ENCODE measurements at places on chromosomes 6 and 20.

- DNase-seq = no peak
Measured at GRCh38 chr20:60480950-60481742, 522.9 kb downstream of the CDH26 start.

- no peak for DNase-seq
Measured at GRCh38 chr6:118168421-118168820, 261.4 kb downstream of the SLC35F1 start.

DNA sequence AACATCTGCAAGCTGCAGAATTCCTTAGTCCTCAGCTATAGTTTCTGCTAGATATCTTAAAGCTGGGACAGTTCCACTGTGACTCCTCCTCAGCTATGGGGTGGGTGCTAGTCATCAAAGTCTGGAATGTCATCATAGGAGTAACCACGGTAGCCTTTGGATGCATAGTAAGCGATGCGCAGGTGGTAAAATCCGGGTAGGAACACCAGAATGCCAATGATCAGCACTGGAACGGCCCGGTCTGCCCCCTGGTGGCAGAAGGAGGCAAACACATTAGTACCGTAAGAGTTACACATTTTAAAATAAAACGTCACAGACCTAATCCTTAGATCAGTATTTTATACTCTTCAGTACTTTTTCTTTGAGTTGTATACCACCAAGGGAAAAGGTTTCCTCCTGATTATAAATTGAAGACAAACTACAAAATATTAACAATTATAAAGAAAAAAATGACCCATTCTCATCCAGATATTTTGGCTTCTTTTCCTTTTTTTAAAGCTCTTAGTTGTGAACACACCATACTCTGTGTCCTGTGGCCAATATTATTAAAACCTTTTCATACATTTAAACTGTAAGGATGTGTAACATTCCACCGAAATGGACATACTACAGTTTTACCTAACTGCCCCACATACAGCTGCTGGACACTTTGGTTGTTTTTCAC, 18.9 kb downstream of the PCNA start:
- peak; percentile 67 for DNase-seq

DNA sequence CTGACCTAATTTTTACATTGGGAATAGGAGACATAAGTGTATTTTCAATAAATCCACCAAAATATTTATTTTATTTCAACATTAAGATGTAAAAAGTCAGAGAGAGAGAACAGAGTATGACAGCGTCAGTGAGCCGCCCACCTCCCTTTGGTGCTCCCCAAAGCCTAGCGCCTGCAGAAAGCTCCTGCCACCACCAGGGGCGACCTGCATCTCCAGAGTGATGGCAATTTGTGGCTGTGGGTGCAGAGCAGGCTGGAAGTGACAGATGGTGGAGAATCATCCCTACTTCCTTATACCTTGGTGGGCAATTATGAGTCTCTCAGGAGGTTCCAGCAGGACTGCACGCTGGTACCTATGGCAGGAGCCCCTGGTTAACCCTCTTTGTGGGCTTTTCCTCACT, 87.3 kb downstream of the PTPRT start:
- DNase-seq = peak; percentile 28

DNA sequence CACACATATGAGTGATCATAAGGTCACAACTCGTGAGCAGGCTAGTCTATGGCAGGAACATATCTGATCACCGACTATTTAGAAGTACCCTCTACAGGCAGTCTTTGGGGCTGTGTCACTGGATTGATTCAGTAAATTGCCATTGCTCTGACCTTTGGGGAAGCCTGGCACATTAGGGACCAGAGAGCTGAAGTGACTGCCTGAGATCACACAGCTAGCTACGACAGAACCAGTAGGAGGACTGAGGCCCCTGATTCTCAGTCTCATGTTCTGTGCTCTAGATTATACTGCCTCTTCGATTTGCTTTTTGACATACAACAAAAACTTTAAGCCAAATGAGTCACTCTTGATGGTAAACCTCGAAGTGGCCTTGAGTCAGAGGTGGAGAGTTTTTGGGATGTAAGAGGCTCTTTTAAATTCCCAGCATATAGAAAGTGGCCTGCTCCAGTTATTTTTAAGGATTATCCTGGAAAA, 247.5 kb upstream of the SUPT3H start:
- DNase-seq = no peak

- no peak for DNase-seq
Measured at GRCh38 chr6:132005178-132005577, 54.0 kb upstream of the CCN2 start.

GRCh38 chr6:141107591-141108160, 1025.0 kb upstream of the GJE1 start:
- DNase-seq = peak; percentile 6

GRCh38 chr6:159693894-159694545, 979 bp upstream of the SOD2 start:
- peak; percentile 54 for DNase-seq

Data from Calu3 (cell line).